DMS79 (cell line): ENCODE measurements at places on chromosomes 3 and 15.

- DNase-seq, result no peak
Measured at GRCh38 chr3:132638706-132639105, 20.9 kb downstream of the ACAD11 start.

DNA sequence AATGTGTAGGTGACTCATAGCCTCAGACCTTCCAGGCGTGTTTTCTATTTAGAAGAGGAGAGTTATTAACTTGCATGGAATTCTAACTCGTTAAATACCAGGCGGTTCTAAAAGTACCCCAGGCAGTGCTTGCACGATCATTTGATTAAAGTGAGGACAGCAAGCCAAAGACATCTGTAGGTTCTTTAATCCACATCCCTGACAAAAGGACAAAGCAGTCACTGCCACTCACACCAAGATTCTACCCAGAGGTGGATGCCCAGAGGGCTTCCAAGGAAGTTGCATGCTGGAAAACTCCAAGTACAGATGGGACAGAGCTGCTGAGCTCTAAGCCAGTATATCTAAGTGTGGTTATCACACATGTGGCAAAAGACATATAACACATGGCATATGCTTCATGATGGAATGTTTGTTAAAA is 372.1 kb downstream of the ROBO2 start:
- DNase-seq, result no peak

DNA sequence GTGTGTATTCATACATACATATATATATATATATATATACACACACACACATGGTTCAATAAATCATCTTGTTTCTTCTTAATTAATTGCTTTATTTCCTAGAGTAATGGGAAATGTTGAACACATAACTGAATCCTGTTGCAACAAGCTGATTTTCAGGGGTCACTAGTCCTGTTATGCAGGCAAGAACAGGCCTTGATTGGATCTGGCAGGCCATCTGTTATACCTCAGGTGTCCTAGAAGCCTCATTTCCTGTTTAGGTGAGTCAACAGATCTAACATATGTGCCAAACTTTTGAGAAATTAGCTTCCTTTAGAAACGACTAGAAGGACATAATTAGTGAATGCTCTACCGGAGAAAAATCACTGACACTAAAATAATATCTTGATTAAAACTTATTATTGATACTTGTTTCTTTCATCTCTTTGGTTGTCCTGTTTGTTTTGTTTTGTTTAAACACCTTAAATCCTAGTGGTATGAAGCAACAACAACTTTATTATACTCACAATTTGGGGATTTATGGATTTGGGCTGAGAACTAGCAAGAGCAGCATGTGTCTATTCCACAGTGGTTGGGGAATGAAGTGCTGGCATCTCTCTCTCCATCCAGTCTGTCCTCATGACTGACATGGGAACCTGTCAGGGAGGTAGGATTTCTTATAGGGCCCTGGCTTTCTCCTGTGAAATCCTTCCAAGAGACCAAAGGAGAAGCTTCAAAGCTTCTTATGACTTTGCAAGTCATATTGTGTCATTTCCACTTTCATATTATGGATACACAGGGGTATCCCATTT is 552.6 kb downstream of the NSUN3 start:
- DNase-seq, result no peak

- no peak for DNase-seq
Measured at GRCh38 chr3:160150525-160150924, 74.7 kb upstream of the C3orf80 start.

DNA sequence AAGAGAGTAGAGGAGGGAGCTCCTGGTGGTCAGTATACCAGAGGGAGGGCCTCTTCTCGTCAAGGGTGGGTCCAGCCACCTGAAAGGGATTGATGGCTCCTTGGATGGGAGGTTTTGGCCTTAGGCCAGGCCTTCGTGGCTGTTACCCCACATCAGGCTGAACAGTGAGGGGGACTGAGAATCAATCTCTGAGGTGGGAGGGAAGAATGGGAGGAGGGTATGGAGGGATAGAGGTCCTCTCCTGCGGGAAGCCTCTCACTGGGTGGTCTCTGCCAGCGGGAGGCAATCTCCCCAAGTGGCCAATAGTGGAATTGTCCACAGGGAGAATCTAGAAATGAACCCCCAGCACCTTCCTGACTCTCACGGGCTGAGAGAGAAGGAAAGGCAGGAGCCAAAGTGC is 53.5 kb downstream of the BSN start:
- no peak for DNase-seq

- no peak for DNase-seq
Measured at GRCh38 chr3:67781218-67781617, 126.8 kb upstream of the SUCLG2 start.

- peak; percentile 18 for DNase-seq
Measured at GRCh38 chr15:73926219-73927002, at the start of gene LOXL1. Gene LOXL1, plus strand, starts transcription at chr15:73926462. Its CDS starts 322 bp downstream, at chr15:73926784.

DNA sequence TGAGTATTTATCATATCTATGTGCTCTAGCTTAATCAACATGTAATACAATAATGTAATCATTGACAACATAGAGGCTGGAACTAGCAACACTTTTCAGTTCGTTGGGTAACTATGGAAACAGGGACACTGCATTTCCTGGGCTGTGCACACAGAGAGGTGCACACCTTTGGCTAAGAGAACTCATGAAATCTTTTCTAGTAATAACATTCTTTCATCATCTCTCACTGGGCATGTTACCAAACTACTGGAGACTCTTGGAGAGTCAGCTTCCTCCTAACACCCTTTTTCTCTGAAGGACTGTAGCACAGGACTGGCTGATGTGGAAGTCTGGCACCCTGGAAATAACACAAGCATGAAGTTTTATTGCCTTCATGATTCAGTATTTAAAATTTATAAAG is 135.6 kb downstream of the KCNMB2 start:
- DNase-seq, result no peak

DNA sequence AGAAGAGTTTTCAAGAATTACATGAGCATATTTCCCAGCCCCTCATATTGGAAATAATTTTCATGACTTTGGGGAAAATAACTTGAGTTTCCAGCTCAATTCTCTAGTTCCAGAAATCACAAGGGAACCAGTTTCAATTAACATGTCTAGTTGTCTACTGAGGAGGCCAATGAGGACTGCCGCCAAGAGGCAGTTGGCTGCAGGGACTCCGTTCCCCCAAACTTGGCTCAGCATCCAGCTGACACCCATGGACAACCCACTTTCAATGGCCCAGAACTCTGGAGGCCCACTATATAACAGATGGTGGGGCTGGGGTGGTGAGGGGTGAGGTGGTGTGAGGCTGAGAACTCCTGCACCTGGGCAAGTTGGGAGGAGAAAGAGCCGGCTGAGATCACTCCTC is 86.5 kb upstream of the TNFAIP8L3 start:
- no peak for DNase-seq

DNA sequence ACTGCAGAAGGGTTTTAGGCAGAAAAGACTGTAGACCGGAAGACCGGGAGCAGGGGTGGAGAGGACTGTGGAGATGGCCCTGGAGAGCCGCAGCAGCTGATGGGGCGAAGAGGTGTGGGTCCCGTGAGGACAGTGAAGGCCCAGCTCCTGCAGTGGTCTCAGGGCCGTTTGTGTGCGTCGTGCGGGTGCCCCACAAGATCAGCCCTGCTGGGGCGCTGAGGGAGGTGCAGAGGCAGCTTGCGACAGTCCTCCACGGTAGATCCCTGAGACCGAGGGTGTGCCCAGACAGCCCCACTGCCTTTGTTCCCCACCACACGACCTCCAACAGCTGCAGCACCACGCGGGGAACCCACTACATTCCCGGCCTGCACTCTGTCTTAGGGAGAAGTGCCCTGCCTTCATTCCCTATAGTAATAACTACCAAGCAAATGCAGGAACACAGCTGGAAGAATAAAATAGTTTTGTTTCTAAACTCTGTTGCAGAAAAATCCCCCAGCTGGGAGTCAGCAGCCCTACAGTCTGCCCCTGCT is 19.0 kb upstream of the CRABP1 start:
- DNase-seq, result no peak

- no peak for DNase-seq
Measured at GRCh38 chr3:128702391-128702790, 23.6 kb upstream of the RAB7A start.

DNA sequence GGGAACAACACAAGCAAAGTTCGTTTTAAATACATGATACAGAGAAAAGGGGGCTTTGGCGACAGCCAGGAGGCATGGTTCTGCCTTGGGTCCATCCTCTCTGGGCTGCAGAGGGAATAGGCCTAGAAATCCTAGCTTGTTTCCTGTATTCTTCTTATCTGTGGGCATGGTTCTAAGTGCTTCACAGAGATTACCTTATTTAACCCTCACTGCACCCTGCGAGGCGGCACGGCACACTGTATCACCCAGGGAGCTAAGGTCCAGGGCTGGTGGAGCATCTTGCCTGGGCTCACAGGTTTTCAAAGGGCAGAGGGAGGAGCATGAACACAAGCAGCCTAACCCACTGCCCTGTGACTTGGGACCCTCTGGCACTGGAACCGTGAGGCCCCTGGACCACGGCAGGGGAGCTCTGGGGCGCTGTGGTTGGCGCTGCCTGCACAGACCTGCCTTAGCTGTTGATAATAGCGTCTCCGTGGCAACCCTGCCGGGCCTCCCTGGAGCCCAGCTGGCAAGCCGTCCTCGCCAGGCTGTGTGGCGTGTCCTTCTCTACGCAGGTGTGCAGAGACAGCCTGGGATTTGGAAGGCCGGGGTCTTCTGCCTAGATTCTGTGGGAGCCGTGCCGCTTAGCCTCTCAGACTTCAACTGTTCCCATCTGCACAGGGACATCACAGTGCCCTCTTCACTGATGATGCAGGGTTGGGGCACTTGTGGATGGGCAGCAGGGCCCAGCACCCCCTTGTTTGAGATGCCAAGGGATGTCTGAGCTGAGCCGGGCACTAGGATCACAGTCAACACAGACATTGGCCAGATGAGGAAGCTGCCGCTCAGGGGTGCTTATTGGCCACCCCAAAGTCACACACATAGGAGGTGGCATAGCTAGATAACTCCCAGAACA is 154.6 kb upstream of the TLE3 start:
- peak; percentile 46 for DNase-seq

- no peak for DNase-seq
Measured at GRCh38 chr3:131553495-131554247, 50.9 kb upstream of the MRPL3 start.

GRCh38 chr3:119794971-119795612 is 13.2 kb downstream of the NR1I2 start:
- no peak for DNase-seq

GRCh38 chr3:162540421-162540820 is 1043.8 kb downstream of the OTOL1 start:
- DNase-seq, result no peak
